Epithelial cell of prostate (primary cell): ENCODE measurements at places on chromosomes 2 and 18.

DNA sequence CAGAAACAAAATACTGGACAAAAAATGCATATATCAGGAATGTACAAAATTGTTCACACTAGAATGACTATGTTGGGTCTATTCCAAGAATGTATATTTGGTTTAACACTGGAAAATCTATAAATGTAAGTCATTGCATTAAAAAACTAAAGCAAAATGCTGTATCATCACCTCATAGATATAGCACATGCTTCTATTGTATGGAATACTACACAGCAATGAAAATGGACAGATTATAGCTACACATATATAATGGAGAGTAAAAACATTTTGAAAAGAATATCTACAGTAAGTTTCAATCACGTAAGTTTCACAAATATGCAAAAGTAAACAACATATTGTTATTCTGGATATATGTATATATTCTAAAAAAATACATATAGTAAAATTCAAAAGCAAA is 91.8 kb downstream of the ACVR1C start:
- DNase-seq, result no peak

DNA sequence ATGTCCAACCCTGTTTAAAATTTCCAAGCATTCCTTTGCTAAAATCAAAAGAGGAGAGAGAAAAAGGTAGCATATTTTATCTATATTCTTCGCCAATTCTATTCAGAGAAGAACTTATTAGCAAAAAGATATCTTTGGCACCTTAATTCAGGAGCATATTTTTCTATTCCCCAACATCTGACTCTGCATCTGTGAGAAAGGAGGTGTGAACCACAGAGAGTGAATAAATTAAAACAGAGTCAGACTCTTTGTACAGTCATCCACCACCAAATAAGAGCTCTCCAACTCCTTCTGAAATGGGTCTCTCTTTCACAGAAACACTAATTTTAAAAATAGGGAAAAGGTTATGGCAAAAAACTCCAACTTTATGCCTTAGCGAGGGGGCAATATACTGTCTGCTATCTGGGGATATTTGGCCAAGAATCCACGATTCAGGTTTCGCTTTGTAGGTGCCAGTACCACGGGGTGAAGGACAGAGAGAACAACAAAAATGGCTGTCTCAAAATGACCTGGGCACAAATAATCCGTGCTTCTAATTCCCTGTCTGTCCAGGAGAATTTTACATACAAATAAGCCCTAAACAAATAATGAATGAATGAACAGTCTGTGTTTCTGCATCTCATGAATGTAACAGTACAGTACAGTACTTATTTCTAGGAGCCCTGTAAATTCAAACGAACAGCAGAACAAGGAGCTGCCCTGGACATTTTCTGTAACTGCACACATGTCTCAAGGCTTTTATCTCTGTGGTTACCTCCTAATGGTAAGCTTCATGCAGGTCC is 43.4 kb downstream of the EPB41L3 start:
- no peak for DNase-seq

DNA sequence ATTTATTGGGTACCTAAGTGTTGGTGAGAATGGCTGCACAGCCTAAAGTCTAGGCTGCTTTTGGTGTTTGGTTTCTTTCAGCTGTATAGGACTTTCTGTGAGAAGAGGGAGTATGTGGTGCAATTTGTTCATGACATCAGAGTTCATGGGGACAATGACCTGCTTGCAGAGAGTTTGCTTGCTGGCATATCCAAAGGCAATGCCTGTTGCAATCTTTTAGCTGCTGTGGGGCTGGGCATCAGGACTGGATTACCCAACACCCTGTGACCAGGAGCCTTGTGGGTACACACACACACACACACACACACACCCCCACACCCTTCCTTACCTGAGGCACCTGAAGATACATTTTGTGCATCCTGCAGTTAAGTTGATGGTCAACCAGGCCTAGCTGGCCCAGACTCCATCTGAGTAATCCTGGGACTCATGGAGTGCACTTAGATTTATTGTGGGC is 68.4 kb downstream of the LIPG start:
- DNase-seq, result peak; percentile 31

DNA sequence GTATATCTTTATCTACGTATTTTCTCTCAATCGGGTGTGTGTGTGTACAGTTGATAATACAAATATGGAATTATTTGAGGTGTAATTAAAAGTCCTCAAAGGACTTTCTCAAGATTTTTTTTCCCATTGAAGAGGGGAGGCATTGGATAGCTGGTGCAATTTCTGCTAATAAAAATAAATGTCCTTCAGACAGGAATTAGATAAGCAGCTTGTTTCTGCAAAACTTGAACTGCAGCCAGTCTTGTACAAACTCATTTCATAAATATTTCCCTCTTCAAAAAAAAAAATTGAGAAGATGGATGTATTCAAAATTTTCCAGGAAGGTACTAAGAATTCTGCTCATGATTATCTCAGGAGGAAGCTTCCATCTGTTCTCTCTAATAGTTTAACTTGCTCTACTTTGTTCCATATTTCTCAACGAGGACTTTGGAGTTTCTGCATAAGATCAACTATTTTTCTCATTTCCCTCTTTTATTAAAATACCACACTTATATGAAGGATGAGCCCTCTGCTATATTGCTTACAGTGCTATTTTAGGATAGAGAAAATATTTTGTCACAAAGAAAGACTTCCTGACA is 33.0 kb upstream of the GLS start:
- no peak for DNase-seq

- DNase-seq, result no peak
Observed at GRCh38 chr18:42446195-42446594, 491.2 kb downstream of the PIK3C3 start.

DNA sequence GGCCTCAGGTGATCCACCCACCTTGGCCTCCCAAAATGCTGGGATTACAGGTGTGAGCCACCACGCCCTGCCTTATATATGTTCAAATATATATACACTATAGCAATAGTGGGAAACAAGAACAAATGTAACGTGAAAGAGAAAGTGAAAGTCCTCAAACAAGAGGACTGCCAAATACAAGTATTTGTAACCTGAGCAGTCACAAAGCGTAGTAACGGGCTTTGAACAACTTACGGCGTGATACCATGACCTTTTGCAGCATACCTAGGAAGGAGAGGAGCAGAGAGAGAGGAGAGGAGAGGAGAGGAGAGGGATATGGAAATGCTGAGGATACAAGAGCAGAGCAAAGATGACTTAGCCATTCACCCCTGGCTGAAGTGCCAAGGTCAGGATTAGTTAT is 113.8 kb upstream of the RGPD4 start:
- no peak for DNase-seq

DNA sequence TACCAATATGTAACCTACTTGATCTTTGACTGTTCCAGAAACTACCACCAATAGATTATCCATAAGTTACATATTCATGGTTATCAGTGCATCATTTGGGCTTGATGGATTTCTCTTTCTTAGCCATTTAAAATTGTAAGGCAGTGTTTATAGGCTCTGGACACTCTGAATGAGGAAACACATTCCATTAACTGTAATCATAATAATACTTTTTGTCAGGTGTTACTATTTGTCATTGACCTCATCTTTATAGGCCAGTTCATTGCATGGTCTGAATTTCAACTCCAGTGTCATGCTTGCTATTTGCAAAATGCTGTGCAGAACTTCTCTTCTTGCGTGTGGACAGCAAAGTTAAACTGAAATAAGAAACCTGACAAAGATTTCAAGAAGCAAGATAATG is 1340.2 kb upstream of the ZEB2 start:
- DNase-seq, result no peak

DNA sequence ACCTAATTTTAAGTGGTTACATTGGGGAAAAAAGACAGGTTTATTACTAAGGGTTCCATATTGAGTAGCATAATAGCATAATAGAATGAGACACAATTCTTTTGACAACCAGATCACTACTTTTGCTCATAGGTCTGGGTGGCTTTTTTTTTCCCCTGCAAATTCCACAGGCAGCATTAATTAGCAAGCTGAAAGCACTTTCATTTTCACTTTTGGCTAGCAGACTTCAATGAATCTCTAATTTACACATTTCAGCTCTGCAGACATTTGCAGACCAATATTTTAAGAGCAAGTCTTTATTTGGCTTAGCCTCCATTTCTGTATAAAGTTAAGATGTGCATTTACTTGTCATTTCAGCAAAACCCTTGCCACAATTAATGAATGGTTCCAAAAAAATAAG is 185.5 kb downstream of the NOL4 start:
- DNase-seq, result no peak

- no peak for DNase-seq
Observed at GRCh38 chr18:72973841-72974240, 106.1 kb upstream of the NETO1 start.

DNA sequence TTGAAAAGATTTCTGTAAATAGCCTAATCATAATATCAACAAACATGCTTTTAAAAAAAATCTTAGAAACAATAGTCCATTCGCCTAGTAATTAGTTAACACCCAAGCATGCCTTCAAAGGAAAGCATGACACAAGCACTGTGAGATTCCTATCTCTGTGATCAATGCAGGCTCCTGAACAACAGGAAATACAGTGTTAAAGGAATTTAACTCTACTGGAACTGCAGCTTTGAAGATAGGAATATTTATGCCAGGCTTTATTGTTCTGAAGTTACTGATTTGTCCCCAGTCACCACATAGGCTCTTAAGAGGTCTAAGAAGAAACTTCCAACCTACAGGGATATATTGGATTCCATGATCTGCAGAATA is 15.4 kb upstream of the FAM124B start:
- DNase-seq, result no peak

GRCh38 chr2:43158259-43158880 is 68.0 kb downstream of the ZFP36L2 start:
- peak; percentile 89 for DNase-seq

GRCh38 chr18:12314591-12315305 is 6.7 kb downstream of the TUBB6 start:
- no peak for DNase-seq

GRCh38 chr2:141523199-141523598 is 607.6 kb downstream of the LRP1B start:
- DNase-seq, result no peak

GRCh38 chr2:226002438-226002837 is 602.9 kb downstream of the NYAP2 start:
- peak; percentile 31 for DNase-seq

- no peak for DNase-seq
Observed at GRCh38 chr2:62732262-62732777, 26.8 kb downstream of the EHBP1 start.

- DNase-seq, result no peak
Observed at GRCh38 chr2:3520591-3520990, 1.3 kb upstream of the ADI1 start.

- no peak for DNase-seq
Observed at GRCh38 chr2:211390536-211391188, 834.3 kb downstream of the CPS1 start.

DNA sequence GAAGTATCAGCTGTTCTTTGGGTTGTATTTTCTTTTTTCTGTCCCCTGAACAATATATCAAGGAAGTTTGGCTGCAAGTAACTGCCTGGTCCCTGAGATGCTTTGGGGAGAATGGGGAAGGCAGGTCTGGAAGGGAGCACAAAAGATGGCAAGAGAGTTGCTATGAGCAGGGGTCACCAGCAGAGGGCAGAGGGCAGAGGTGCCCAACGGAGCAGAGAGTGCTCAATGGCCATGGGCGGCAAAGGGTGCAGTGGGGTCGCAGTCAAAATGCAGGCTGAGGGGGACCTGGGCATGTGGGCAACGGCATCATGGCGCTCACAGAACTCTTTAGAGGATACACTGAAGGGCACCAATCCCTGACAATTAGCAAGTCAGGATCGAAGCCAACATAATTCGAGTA is 107.7 kb upstream of the ATP8B1 start:
- no peak for DNase-seq

- DNase-seq, result no peak
Observed at GRCh38 chr2:231068525-231069222, 12.0 kb downstream of the PSMD1 start.

DNA sequence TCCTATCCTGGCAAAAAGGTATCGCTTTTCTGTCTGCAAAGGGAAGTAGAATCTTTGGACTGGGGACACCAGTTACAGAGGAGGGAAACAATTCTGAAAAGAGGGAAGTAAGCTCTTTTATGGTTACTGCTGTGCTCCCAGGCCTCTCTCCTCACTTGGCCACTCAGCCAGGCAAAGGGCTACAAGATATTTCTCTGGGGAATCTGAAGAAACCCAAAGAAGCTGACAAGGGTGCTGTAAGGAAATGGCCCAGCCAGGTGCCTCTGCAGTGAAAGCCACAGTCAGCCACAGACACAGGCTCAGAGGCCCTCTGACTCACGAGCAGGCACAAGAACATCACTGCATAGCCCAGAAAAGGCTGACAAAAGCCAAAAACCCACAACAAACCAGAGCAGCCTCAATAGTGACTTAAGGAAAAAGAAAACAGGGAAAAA is 5.8 kb downstream of the HDLBP start:
- no peak for DNase-seq

DNA sequence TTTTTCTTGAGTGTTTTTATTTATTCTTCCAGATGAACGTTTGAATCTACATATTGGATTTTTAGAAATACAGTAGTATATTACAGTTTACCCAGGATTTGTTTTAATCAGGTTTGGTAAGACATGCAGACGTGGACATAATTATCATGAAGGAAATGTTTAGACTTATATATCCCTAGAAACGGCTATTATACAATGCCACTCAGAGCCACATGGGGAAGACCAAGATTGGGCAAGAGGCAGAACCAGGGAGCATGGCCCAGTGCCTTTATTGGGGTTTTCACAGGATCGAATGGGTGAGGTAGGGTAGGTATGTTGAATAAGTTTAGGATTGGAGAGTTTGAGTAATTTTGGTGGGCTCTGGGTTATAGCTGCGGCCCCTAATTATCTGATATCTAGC is 212.2 kb downstream of the CAMKMT start:
- no peak for DNase-seq

GRCh38 chr2:222837643-222838056 is 23.2 kb upstream of the ACSL3 start:
- DNase-seq, result peak; percentile 97

- DNase-seq, result no peak
Observed at GRCh38 chr2:157441072-157441454, 2.8 kb downstream of the CYTIP start.

GRCh38 chr18:31669541-31669940 is 14.8 kb downstream of the B4GALT6 start:
- DNase-seq, result no peak

DNA sequence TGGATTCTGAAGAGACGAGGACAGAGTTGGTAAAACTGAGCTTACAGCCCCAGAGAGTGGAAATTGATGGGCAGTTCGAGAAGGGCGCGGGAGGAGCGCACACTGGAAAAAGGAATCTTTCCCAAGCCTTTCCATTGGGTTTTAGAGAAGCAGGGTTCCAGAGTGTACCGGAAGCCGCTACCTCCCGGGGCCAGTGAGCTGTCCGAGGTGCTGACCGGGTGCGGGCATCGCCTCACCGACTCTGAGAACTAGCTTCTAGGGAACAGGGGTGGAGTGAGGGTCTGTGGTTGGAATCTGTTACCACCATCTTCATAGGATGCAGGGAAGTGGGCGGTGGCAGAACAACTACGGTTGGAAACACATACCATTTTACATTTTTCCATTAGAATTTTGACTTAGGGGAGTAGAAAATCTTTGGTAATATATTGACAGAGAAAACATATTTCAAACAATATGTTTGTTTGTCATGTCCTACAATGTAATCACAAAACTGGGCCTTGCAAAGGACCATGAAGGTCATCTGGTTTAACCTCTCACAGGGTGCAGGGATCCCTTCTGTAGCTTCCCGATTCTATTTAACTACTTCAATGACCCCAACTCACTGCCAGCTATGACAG is 724 bp downstream of the NMS start:
- no peak for DNase-seq
